Mucosa of descending colon (tissue), 3 donors: ENCODE measurements at places on chromosomes 12 and 14. TPM values are rescaled to one million over a fixed set of nuclear protein-coding genes. Genes with fewer than 3 reads are reported as not detected.

GRCh38 chr12:46432325-46432724 lies 59.8 kb upstream of the SLC38A2 start:
- DNase-seq = no peak

- no peak for DNase-seq
Measured at GRCh38 chr12:108066583-108067577, 62.2 kb upstream of the WSCD2 start.

DNA sequence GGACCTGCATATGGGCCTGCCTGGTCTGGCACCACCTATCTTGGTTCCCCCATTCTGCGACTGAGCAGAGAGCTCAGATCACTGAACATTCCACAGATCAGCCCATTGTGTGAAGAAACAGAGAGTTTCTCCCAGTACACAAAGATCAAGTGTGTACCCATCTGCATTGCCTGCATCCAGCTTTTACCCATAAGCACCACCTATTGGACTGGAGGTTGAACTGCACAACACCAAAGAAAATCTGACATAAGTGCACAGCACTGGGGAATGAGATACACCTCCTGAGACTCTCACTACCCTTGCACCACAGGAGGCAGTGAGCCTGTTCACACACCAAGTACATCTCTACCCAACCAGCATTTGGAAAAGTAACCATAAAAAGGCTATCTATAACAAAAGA lies 362.6 kb upstream of the CLEC14A start:
- DNase-seq = no peak

PIWIL1 gene
- not detected for total RNA-seq

DEPDC4 gene
- total RNA-seq = 1.1 TPM
